ENCODE measurements at places on chromosomes 2 and 18. TPM values are rescaled to one million over a fixed set of nuclear protein-coding genes. Genes with fewer than 3 reads are reported as not detected.

DNA sequence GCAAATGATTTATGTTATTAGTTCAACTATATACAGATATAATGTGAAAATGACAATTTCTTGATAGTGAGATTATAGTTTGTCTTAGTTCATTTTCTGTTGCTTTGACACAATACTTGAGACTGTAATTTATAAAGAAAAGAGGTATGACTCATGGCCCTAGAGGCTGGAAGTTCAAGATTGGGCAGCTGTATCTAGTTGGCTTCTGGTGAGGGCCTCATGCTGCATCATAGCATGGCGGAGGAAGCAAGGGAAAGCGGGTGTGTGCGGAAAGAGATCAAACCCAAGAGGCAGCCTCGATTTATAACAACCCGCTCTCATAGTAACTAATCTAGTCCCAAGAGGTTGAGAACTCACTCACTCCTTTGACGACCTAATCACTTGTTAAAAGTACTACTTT, 11.4 kb downstream of the PLEKHA3 start:
- DNase-seq, result no peak

- DNase-seq, result no peak
Observed at GRCh38 chr2:219939647-219940046, 312.2 kb downstream of the SLC4A3 start.

GRCh38 chr2:152508446-152508845, 173.5 kb downstream of the FMNL2 start:
- no peak for DNase-seq

GRCh38 chr2:43458014-43458628, 137.7 kb downstream of the THADA start:
- DNase-seq, result no peak

DNA sequence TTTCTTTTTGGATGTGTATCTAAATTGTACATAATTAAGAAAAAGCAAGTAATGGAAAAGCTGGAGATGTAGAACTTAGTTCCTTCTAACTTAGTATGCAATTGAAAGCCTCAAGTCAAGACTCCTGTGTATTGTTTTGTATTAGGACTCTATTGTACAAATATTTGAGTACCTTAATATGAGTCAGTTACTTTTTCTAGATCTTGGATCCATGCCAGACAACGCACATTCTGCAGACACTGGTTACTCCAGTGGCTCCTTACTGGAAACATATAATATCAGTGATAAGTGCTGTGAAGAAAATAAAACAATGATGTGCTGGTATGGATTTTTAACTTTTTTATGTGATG, 1.5 kb downstream of the SLC39A10 start:
- no peak for DNase-seq

DNA sequence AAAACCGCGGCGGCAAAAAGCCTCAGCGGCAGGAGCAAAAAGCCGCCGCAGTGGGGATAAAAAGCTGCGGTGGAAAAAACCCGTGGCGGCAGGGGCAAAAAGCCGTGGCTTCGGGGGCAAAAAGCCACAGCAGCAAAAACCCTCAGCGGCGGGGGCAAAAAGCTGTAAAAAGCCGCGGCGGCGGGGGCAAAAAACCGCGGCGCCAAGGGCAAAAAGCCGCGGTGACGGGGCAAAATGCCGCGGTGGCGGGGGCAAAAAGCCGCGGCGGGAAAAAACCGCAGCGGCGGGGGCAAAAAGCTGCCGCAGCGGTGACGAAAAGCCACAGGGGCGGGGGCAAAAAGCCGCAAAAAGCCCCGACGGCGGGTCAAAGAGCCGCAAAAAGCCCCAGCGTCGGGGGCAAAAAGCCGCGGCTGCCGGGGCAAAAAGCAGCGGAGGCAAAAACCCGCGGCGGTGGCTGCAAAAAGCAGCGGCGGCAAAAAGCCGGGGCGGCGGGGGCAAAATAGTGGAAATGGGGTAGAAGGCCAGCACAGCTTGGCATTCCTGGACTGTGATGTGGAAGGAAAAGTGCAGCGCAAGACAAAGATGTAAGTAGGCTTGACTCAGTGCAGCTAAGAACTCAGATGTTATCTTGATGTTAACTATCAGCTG, 151.8 kb downstream of the ANKRD30BL start:
- DNase-seq, result no peak

GRCh38 chr18:12397254-12397653, 10.5 kb upstream of the PRELID3A start:
- peak; percentile 56 for DNase-seq

DNA sequence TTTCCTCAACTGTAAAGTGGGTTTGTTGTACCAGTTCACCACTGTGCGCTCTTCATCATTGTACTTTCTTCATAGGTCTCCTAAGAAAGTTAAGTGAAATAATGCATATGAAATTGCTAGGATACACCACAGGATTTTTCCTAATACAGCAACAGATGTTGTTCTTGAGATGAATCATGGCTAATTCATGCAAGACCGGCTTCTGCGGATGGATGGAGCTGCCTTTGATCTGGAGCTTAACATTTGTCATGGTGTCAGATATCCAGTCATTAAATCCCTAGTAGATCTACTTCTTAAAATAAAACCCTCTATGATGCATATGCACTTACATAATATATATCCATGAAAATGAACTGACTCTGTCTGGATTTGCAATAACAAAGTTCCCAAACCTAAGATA, 114.1 kb downstream of the COL6A3 start:
- no peak for DNase-seq

GRCh38 chr2:203894262-203894661, 26.7 kb downstream of the CTLA4 start:
- DNase-seq, result no peak

DNA sequence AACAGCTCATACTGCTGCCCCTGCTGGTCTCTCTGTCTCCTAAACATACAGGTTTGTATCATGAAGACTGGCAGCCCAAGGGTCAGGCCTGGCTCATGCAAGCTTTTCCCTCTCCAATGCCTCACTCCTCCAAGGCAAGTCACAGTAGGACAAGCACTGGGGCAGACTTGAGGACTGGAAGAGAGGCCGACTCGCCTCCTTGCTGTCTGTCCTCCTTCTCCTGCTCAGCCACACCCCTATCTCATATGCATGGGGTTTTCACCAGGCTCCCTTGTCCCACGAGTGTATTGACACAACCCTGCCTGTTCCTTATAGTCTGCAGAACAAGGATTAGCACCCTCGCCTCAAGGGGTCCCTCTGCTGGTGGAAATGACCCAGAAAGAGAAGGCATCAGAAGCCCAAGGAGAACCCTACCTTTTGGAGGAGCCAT, 223.7 kb downstream of the SOX11 start:
- DNase-seq, result no peak

- DNase-seq, result no peak
Observed at GRCh38 chr2:82494739-82495138, 1964.3 kb downstream of the SUCLG1 start.

DNA sequence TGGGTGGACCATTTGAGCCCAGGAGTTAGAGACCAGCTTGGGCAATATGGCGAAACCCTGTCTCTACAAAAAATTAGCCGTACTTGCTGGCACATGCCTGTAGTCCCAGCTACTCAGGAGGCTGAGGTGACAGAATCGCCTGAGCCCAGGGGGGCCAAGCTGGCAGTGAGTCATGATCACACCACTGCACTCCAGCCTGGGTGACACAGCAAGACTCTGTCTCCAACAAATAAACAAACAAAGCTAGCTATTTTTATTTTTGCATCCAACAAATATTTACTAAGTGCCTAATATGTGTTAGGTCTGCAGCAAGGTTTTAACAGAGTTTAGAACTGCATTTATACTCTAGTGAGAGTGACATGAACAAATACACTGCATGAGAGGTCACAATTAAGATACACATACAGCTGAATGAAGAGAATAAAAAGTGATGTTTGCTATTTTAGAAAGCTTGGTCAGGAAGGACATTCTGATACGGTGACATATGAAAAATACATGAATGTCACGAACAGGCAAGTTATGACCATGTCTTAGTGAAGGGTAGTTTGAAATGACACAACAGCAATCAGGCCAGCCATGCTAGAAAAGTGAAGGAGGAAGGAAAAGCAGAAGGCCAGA, 83.2 kb upstream of the FRZB start:
- DNase-seq, result no peak

- DNase-seq, result no peak
Observed at GRCh38 chr2:168559187-168559586, 103.1 kb downstream of the CERS6 start.

RAB17 gene
- 3.5 TPM for total RNA-seq

ZBTB7C gene
- total RNA-seq, result 8.0 TPM

DUSP2 gene
- total RNA-seq, result 1.3 TPM

ASPRV1 gene
- 0.81 TPM for total RNA-seq

KCNG3 gene
- not detected for total RNA-seq

CFAP65 gene
- not detected for total RNA-seq

PSMD1 gene
- total RNA-seq, result 87.0 TPM
